Activated naive CD4-positive, alpha-beta T cell treated with anti-CD3 and anti-CD28 coated beads, Interleukin-2, amount 10 ng/mL, durations not matched to agents 7 days and 5 days (primary cell): ENCODE measurements at places on chromosomes 5 and 9.

DNA sequence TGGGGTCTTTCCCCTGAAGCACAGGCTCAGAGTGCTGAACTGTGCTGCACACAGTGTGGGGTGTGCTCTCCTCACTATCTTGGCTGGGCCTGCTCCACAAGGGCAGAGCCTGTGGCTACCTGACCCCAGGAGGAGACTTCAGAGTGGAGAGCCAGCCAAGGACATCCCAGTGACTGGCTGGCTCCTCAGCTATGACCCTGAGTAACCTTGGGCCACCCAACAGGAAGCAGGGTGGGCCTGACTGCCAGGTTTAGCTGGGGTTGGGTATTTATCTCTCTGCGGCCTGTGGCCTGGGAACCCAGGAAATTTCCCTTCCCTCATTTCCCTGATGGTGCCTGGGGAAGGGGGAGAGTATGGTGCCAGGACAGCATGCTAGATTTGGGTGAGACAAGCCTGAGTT, 2.1 kb upstream of the EEIG1 start:
- no peak for DNase-seq

GRCh38 chr5:52041842-52042241, 658.6 kb downstream of the ISL1 start:
- DNase-seq = no peak

DNA sequence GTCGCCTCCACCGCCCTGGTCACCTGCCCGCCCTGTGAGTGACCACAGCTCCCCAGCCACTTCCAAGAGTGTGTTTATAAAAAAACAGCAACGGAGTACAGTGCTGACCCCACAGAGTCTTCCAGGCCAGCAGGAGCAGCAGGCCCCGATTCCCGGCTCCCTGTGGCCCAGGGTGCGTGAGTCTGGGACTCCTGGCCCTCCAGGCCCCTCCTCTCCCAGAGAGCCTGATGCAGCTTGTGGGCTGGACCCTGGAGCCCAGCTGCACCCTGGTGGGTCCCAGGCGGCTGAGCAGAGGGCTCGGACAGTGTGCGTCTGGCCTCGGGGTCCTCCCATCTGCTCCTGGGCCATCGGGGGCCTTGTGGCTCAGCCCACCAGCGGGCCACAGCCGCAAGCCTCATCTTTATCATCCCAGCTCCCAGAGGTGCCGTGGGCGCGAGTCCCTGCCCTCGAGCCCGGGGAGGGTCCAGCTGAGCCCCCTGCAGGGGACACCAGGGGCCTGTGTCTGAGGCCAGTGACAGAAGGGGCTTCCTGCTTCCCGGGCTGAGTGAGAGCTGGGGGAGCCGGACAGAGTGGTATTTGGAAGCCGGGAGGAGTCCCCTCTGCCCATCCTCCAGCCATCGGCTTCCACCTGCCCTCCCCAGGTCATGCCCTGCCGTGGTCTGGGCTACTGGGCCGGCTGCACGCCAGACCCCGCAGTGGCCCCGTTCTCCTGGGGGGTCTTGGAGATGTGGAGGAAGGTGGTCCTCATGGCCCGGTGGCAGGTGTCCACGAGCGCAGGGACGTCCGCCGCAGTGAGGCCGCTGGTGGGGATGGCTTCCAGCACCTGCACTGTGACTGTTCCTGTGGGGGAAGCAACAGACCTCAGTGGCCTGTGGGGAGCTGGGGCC, 10.6 kb downstream of the EGFL7 start:
- DNase-seq = no peak

GRCh38 chr5:150429410-150429873, 16.7 kb upstream of the CD74 start:
- no peak for DNase-seq

GRCh38 chr5:77012601-77013000, 17.6 kb upstream of the AGGF1 start:
- DNase-seq = peak; percentile 26

DNA sequence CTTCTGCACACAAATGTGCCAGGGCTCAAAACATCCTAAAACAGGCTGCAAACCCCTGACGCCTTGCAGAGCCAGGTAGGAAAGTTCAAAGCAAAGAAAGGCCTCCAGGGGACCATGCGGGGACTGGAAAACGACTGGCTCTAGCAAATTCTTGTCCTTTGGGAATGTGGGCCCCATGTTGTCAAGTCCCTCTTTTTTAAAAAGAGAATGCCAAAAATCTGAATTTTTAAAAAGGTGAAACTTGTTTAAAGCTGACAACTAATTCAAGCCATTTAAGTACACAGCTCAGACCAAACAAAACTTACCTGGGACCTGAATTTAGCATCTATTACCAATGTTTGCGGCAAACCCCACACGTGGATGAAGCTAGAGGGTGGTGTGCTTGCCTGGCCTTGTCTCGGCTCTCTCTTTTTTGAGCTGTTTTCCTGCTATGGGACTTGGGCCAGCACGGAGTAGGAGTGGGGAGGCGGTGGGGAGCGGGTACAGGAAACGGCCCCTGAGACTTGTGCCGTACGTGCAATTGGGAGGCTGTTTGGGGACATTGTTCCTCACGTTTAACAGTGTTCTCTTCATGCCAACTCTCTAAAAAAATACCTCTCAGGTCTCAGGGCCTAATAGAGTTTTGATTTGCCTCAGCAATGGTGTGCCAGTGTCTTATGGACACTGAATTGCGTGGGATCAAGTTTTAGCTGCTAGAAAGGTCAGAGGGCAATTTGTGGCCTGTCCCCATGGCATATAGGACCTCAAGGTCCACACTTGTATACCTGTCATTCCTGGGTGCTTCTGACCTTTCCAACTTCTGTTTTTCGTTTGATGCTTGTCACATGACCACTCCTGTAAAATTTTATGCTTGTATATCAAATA, 15.1 kb upstream of the PHF19 start:
- peak; percentile 60 for DNase-seq

DNA sequence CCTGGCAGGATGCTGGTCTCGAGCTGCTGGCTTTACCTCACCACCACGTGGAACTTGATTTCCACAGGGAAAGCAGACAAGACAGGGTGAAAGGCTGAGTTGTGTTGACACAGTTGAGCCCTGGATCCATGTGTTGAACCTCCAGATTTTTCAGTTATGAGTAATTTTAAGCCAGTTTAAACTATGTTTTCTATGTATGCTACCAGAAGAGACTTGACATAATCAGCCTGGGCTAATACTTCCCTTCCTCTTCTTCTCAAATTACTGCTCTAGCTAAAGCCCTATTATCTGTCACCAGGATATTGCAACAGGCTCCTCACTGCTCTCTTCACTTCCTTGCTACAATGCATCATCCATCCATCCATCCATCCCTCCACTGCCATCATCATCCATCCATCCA, 12.0 kb upstream of the PHYKPL start:
- no peak for DNase-seq

- DNase-seq = no peak
Measured at GRCh38 chr5:11227064-11227463, 466.0 kb upstream of the DAP start.

DNA sequence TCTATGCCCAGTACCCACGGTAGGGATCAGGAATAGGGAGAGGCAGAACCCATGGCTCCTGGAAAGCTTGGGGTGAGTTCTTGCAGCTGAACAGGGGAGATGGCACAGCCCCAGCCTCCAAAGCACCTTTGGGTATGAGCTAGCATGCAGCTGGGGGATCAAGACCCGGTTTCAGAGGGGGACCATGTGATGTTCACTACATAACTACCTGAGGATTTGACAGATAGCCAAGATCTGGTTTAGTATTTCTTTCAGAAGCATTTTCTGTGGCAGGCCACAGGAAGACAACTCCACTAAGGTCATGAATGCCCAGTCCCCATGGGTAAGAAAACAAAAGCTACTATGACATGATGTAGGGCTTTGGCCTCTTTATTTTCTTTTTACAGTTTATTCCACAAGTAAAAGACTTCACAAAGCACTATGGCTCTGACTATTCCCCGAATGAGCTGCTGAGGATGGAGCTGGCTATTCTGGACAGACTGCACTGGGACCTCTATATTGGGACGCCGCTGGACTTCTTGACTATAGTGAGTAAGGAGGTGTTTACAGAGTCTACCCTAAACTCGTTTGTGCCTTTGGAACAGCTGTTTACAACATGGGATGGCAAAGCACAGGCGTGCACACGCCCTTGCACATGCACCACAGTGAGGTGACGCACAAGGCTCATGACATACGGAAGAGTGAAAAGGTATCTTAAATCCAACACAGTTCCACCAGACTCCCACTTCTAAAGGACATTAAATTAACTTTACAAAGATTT, 3.4 kb downstream of the CCNI2 start:
- DNase-seq = no peak

DNA sequence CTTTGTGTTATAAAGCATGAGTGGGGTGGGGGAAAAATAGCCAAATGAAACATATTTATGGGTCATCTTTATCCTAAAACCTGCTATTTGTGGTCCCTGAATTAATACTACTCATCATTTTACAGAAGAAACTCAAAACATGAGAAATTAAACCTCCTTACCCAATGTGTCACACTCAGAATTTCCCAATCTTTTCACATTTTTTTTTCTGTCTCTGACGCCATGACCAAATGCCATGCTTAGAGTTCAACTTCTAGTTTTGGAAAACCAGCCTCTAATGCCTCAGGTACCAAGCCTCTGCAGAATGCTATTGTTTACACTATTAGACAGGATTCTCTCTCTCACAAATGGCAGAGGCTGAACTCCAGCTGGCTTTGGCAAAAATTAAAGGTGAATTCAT, 505.5 kb upstream of the WWC1 start:
- DNase-seq = no peak

DNA sequence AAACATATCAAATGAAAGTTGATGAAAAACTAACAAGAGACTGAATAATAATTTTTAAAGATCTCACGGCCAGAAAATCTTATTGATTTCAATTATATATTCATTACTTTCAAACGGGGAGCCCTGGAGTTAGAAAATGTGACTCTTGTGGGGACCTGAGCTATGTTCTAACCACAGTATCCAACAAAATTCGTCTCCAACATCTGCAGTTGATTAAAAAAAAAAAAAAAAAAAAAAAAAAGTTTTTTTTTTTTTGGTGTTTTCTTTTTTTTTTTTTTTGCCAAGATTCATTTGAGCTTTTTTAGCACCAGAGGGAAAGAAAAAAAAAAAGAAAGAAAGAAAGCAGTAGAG, 144.3 kb upstream of the PIK3R1 start:
- DNase-seq = no peak

- DNase-seq = no peak
Measured at GRCh38 chr5:117065161-117065560, 490.5 kb upstream of the SEMA6A start.

GRCh38 chr5:126809916-126810315, 33.0 kb downstream of the LMNB1 start:
- no peak for DNase-seq

DNA sequence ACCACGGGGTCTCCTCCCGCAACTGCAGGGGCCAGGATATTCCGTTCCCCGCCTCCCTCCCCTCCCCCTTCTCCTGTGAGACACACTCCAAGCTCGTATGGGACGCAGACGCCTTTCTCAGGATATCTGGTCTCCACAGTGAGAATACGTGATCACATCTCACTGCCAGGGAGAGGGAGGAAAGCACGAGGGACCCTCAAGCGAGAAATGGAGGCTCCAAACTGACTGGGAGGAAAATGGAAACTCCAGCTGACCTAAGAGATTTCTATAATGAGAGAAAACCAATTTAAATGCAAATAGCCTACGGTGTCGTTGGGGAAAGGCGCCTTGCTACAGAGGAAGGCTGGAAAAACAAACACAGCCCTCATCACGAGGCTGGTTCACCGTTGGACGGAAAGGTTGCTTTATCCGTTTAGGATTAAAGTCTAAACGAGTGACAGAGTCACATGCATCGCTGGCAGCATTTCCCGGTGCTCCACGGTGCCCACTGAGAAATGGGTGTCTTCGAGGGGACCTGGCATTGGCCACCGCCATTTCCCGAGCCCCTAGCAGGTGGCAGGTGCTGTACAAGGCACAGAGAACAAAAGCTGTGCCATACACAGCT, 116.9 kb upstream of the CPEB4 start:
- no peak for DNase-seq

- DNase-seq = no peak
Measured at GRCh38 chr5:134133995-134134541, 19.6 kb downstream of the TCF7 start.

GRCh38 chr9:93133681-93134014, 403 bp downstream of the NINJ1 start:
- peak; percentile 66 for DNase-seq

DNA sequence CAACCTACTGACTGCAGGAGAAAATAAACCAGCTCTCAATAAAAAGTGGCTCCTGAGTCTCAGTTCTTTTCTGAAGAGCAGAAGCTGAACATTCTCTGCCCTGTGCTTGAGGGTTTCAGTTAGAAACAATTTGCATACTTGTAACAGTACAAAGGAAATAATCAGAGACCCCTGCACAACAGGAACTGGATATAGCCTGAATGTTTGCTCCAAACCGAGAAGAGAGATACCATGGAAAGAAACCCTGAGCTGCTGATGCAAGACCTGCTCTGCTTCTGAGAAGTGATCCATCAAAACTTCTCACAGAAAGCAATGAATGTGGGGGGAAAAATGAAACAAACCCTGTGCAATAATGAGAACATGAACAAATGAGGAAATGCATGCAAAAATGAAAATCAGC, 592.9 kb downstream of the SEMA5A start:
- DNase-seq = no peak

DNA sequence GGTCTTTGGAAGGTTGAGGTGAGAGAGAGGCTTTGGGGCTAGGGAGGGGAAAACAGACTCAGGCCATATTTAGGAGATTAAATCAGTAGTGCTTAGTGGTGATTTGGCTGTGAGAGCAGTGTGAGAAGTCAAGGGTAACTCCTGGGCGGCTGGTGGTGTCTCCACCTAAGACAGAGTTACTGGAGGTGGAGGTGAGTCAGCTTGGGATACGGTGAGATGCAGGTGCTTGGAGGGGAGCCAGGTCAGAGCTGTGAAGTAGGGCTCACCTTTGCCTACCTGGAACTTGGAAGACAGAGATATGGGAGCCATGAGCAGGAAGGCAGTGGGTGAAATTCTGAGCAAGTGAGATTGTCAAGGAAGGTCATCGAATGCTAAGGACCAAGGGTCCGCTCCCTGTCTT, 24.5 kb downstream of the RGS3 start:
- peak; percentile 11 for DNase-seq

GRCh38 chr9:103981912-103982311, 112.2 kb upstream of the SMC2 start:
- no peak for DNase-seq

DNA sequence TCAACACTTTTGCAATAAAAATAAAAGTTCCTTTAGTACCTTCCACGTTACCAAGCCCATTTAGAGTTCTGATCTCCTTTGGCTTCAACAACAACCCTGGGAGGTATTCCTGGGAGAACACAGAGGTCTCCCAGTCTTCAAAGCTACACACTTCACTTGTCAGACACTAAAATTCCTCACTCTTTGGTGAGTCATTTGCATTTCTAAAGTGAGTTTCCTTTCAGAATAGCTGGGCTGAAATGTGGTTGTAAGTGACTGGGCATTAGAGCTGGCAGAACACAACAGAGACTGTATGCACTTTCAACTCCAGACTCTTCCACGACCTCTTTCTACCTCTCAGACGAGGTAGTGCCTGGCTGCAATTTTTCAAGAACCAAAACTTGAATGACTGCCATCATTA, 11.5 kb upstream of the F2RL1 start:
- DNase-seq = no peak

- DNase-seq = peak; percentile 71
Measured at GRCh38 chr5:177456976-177457851, 10.6 kb downstream of the PRR7 start.

- no peak for DNase-seq
Measured at GRCh38 chr5:15056988-15057592, 185.5 kb upstream of the ANKH start.

- no peak for DNase-seq
Measured at GRCh38 chr9:20553558-20554149, 68.6 kb downstream of the MLLT3 start.
